Heart right ventricle (tissue), 16 donors: ENCODE measurements at places on chromosomes 7 and 10. TPM values are rescaled to one million over a fixed set of nuclear protein-coding genes. Genes with fewer than 3 reads are reported as not detected.

The UNCX gene
- not detected for polyA plus RNA-seq

The BTBD16 gene
- not detected for polyA plus RNA-seq

The NYAP1 gene
- 0.30 TPM for polyA plus RNA-seq

The PTPN20 gene
- polyA plus RNA-seq: 9.1 TPM

The KLF14 gene
- not detected for polyA plus RNA-seq

The HMX3 gene
- polyA plus RNA-seq: not detected

The FAM25C gene
- not detected for polyA plus RNA-seq

The STEAP1 gene
- 0.80 TPM for polyA plus RNA-seq

The FAM204A gene
- 29.0 TPM for polyA plus RNA-seq

The TAS2R5 gene
- polyA plus RNA-seq: 0.59 TPM

The CACNA2D1 gene
- 19.4 TPM for polyA plus RNA-seq

The RPEL1 gene
- 0.01 TPM for polyA plus RNA-seq

The CTAGE4 gene
- 0.03 TPM for polyA plus RNA-seq

The ZNF853 gene
- polyA plus RNA-seq: 1.2 TPM

The CCL24 gene
- not detected for polyA plus RNA-seq

The UCN3 gene
- not detected for polyA plus RNA-seq

The SLC29A4 gene
- polyA plus RNA-seq: 4.4 TPM

The PRSS37 gene
- not detected for polyA plus RNA-seq

The KIAA1549 gene
- polyA plus RNA-seq: 0.49 TPM

The TRIM50 gene
- 0.04 TPM for polyA plus RNA-seq

The ADIRF gene
- 234 TPM for polyA plus RNA-seq

The WEE2 gene
- not detected for polyA plus RNA-seq

The CFAP69 gene
- polyA plus RNA-seq: 0.68 TPM

The AKR1C8 gene
- polyA plus RNA-seq: not detected

The IGFBP3 gene
- polyA plus RNA-seq: 82.8 TPM

The CLRN3 gene
- not detected for polyA plus RNA-seq

The SPOCK2 gene
- 6.7 TPM for polyA plus RNA-seq

The H2BK1 gene
- polyA plus RNA-seq: not detected

The ZWINT gene
- 1.1 TPM for polyA plus RNA-seq

The MSMB gene
- polyA plus RNA-seq: not detected

The PPIA gene
- polyA plus RNA-seq: 1,028 TPM

The PPP1R3C gene
- polyA plus RNA-seq: 27.5 TPM

The SRI gene
- 28.7 TPM for polyA plus RNA-seq

The SPDYE2 gene
- polyA plus RNA-seq: not detected

The CRHR2 gene
- 1.2 TPM for polyA plus RNA-seq

The TMEM60 gene
- polyA plus RNA-seq: 15.6 TPM

The IGF2BP3 gene
- not detected for polyA plus RNA-seq
